ENCODE measurements at places on chromosomes 5 and 9.

DNA sequence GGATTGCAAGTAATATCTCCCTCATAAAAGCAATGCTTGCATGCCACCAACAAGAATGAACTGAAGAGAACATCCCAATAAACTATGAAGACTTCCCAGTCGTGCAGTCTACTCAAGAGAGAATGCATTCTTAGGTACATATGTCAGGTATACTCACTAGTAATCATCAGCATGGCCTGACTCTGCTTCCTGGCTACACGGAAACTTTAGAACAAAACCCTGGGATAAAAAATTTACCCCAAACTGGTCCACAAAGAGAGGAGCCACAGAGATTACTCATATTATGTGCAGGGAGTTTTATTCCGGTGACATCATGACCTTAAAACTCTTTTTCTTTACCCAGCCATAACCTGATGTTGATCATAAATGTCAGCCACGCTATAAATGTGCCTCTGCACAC is 57.5 kb upstream of the PAPPA start:
- DNase-seq: no peak

GRCh38 chr9:20980832-20981455 is 50.5 kb downstream of the HACD4 start:
- no peak for DNase-seq

GRCh38 chr5:41834506-41834905 is 35.7 kb downstream of the OXCT1 start:
- no peak for DNase-seq

- DNase-seq: peak; percentile 85
These were observed at the start of gene TLX3 for GRCh38 chr5:171308453-171309275. Gene TLX3 (plus strand): TSS chr5:171309248. CDS start chr5:171309366, 118 bp downstream.

DNA sequence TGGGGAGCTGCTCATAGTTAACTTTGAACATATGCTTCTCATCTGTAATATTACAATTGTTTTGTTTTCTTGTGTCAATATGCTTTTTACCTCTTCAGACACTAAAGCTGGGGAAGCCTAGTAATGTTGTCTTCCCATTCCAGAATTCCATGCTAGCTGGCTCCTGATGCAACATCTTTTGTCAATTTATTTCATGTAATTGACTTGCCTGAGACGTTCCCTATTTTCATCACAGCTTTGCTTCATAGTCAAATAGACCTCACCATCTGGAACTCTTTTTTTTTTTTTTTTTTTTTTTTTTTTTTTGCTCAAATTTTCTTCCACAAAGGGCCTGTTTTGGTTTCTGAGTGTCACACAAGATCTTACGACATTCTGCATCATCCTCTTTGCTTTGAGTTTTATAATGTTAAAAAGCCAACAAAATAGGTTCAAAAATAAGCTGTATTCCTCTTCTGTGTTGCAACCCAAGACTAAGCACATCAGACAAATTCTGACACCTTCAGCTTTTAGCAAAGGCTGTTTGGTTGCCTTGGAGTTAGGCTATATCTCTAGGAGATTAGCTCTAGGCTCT is 235.2 kb downstream of the NR3C1 start:
- no peak for DNase-seq

DNA sequence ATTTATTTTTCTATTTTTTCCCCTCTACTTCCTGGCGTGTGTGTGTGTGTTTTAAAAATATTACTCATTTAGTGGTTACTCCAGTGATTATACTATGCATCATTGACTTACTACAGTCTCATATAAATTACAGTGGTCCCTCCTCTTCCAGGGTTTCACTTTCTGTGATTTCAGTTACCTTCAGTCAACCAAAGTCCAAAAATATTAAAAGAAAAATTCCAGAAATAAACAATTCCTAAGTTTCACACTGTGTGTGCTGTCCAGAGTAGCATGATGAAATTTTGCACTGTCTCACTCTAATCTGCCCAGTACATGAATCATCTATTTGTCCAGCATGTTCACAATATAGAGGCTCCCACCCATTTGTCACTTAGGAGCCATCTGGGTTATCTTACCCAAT is 47.4 kb upstream of the CCDC112 start:
- DNase-seq: no peak

- peak; percentile 53 for DNase-seq
These were observed 4.1 kb downstream of the PAX5 start for GRCh38 chr9:37029776-37030610.

GRCh38 chr5:178476972-178477754 is 113.0 kb downstream of the COL23A1 start:
- DNase-seq: no peak

DNA sequence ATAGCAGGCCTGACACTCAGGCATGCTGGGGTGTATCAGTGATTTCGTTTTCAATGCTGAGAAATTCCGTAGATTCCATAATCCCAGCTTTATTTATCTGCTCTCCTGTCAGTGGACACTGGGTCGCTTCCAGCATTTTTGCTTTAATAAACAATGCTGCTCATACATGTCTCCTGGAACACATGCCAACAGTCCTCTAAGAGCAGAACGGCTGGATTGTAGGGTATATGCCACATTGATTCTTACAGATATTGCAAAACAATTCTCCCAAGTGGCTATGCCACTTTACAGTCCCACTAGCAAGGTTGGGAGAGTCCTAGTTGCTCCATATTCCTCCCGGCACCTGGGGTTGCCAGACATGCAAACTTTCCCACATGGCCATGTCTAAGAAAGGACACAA is 81.9 kb downstream of the RAPGEF1 start:
- no peak for DNase-seq

DNA sequence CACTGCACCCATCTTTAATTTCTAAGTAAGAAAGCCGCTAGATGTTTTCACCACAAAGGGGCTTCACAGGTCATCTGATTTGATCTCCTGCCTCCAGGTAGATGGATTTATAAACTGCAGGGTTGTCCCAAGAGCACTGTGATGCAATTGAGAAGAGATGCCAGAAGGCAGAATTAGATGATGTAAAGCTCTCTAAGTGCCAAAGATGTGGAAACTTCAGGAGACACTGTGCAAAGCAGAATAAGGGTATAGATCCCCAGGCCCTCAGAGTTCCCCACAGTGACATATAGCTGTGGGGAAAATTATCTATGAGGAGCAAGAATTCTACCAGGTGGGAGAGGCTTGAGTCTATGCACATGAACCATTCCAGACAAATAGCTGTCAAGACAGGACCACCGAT is 90.5 kb downstream of the FSTL4 start:
- DNase-seq: no peak

- DNase-seq: peak; percentile 0
These were observed 14.7 kb downstream of the DIAPH1 start for GRCh38 chr5:141603923-141604717.

DNA sequence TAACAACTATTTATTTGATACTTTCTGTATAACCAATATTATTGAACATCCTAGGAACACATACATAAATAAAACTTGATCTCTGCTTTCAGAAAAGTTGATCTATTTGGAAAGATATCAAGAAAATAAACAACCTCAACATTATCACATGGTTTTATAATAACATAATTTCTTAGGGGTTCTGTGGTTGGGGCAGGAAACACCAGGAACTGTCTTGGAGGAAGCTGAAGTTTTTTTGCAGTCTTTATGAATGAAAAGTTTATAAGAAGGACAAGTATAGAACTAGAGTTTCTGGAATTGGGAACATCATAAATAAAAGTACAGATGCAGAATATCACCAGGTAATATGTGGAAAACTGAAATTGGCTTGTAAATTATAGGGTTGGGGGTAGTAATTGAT is 296.1 kb downstream of the TAF11L14 start:
- no peak for DNase-seq

- no peak for DNase-seq
These were observed 610.4 kb upstream of the CDH10 start for GRCh38 chr5:25255128-25255527.

DNA sequence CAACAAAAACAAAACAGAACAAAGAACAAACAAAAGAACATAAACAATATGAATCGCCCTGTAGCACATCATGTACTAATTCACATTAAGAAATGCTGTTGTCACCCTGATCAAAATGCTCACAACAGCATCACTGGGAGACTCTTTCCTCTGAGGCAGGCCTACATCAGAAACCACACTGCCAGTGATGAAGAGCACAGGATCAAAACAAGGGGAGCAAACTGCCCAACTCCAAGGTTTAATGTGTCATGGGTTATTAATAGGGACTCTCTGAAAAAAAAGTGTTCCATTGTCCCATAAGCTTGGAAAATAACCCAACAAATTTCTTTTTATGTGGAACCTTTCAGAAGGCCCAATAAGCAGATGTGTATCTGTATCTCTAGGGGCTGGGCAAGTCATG is 74.2 kb downstream of the PTPN3 start:
- no peak for DNase-seq

- no peak for DNase-seq
These were observed 9.4 kb upstream of the MAPK9 start for GRCh38 chr5:180301253-180301652.

- no peak for DNase-seq
These were observed 29.8 kb downstream of the ELAVL2 start for GRCh38 chr9:23796209-23796608.

DNA sequence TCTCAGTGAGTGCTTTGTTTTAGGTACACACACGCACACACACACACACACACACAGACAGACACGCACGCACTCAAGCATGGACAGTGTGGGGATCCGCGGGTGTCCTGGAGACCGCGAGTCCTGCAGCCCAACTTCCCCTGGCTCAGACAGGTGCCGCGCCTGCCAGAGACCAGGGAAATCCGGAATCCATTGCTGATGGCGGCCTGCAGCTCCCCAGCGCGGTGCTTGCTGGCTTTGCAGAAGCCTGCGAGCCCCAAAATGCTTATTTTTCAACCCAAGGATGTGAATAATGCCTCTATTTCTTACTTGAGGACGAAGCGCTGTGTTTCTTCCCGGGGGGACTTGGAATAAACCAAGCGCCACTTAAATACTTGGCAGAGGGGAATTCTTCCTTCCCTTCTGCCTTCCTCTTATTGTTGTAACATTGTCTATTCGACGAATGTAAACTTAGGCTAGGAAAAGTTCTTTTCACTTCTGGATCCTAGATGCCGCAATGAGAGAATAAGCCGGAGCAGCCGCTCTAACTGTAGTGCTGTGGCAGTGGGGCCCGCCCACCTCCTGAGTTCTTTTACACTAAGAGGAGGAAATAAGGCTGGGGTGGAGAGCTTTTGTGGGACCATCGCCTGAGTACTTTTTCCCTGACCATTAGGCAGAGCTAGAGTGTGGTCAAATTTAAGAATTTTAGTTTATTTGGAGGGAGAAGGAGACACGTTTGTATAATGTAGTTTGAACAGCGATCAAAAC is 802 bp downstream of the ITGA2 start:
- DNase-seq: no peak

DNA sequence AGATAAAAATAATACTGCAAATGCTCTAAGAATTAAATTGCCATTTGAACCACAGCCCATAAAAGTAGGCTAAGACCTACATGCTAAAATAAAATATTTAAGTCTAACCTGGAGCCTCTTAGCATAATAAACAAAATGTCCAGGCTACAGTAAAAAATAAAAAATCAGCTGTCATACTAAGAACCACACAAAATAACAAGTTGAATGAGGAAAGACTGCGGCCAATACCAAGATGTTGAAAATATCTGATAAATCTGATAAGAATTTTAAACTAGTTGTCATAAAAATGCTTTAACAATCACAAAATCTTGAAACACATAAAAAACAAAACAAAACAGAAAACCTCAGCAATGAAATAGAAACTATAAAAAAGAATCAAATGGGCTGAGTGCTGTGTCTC is 336.9 kb upstream of the MSX2 start:
- DNase-seq: no peak

DNA sequence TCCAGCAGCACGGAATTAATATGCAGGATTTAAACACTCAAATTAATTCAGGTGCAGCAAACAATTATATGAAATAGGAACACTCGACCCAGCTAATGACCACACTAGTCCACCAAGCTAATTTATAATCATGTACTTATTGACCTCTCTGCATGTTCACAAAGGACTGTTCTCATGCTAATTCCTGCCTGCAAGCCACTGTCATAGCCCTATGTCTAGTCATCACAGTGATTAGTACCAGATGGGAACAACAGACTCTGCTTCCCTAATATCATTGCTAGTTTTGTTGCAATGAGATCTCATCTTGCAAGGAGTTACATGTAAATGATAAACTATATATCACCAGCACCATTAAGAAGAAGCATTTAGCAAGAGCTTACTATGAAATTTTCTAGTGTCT is 553.0 kb upstream of the GRAMD2B start:
- no peak for DNase-seq

Measured in NCI-H526 (cell line).